ENCODE measurements at places on chromosomes 2 and 18. TPM values are rescaled to one million over a fixed set of nuclear protein-coding genes. Genes with fewer than 3 reads are reported as not detected.

Gene PIK3C3
- 33.3 TPM for total RNA-seq

Gene ANKRD30BL
- not detected for total RNA-seq

Gene CNGA3
- 2.2 TPM for total RNA-seq

Gene CLASP1
- 30.5 TPM for total RNA-seq

Gene LYPD1
- total RNA-seq, result not detected

Gene FBXO15
- not detected for total RNA-seq

Gene FAM228B
- 6.0 TPM for total RNA-seq

Gene LRRTM4
- total RNA-seq, result not detected

Gene SERPINB13
- total RNA-seq, result not detected

Gene EIF4E2
- total RNA-seq, result 39.6 TPM

DNA sequence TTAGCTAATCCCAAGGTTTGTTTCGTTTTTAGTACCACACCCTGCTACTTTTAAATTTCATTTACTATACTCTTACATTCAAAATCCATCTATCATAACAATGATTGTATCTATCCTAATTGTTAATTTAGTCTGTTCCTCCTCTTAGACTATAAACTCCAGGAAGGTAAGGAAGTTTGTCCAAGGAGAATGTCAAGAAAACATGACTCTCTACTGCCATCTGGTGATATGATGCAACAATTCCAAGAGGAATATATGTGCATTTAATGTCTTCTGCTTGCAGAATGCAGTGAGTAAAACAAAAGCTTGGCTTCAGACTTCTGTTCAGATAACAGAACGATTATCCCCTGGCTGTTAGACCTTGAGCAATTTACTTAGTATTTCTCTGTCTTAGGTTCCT lies 1267.1 kb downstream of the LRP1B start:
- no peak for DNase-seq

- no peak for DNase-seq
Measured at GRCh38 chr2:202090530-202090929, 17.5 kb downstream of the KIAA2012 start.

DNA sequence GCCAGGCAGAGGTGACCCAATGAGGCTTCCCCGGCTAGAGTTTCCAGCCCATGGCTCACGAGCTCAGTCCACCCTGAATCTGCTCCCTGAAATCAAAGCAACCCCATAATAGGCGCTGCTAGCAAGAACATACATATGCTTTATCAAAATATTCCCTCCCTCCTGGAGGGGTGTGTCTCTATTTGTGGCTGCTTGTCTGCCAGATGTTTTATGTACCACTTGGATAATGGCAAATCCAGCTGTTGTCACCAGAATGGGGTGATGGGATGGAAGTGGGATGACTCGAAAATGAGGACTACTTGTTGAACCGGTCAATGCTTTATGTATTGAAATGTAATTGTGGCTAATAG lies 152.0 kb downstream of the GALNT14 start:
- no peak for DNase-seq

DNA sequence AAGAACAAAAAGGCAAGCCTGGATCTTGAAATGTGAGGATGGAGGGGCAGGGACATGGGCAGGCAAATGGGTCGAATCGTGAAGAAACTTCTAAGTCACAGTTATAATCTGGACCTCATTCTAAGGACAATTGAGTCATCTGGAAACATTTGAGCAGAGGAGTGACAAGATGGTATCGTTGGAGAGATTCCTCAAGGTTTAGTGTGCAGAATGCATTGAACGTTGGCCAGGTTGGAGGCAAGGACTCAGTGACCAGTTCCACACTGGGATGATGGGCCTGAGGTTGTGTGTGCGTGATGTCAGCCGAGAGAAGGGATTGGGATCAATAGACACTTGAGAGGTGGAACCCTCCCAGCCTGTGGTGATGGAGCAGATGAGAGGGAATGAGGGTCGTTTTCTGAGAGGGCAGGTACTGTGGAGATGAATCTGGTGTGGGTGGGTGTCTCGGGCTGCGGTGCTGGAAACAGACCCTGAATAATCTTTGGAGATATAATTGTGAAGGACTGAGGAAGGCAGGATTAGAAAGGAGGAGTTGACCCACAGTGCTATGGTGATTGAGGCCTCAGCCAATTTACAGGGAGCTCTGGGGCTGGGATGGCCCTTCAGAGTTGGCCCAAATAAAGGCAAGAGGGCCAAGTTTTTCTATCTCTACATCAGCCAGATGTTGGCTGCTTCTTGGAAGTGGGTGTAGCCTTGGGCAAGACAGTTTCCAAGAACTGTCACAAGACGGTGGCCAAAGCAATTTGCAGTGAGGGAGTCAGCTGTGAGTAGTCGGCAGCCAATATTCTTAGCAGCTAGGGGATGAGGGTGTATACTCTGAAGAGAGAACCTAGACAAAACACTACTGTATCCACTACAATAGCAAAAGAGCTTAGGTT lies 5.8 kb upstream of the ZNF532 start:
- no peak for DNase-seq

DNA sequence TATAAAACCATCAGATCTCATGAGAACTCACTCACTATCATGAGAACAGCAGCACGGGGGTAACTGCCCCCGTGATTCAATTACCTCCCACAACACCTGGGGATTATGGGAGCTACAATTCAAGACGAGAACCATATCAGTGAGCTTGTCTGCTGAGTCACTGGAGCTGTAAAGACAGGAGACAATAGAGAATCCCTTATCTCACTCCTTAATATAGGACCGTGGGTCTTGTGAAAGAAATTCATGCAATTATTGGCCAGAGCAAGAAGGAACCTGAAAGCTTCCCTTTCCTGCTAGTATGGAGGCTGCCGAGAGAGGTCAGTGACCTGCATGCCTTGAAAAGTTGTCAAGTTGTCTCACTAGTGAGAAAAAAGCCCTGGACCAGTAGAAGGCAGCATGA lies 9.5 kb upstream of the TNFAIP6 start:
- no peak for DNase-seq

- DNase-seq, result no peak
Measured at GRCh38 chr2:168220965-168221819, 26.2 kb downstream of the STK39 start.

DNA sequence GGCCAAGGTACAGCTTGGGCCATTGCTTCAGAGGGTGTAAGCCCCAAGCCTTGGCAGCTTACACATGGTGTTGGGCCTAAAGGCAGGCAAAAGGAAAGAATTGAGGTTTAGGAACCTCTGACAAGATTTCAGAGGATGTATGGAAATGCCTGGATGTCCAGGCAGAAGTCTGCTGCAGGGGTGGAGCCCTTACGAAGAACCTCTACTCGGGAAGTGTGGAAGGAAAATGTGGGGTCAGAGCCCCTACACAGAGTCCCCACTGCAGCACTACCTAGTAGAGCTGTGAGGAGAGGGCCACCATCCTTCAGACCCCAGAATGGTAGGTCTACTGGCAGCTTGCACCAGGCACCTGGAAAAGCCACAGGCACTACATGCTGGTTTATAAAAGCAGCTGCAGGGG lies 124.2 kb downstream of the RPIA start:
- DNase-seq, result no peak

GRCh38 chr2:135744760-135745314 lies 3.2 kb downstream of the UBXN4 start:
- DNase-seq, result no peak

- DNase-seq, result no peak
Measured at GRCh38 chr2:168097431-168097830, 150.0 kb downstream of the STK39 start.

- no peak for DNase-seq
Measured at GRCh38 chr2:181126311-181126868, 146.0 kb downstream of the UBE2E3 start.

DNA sequence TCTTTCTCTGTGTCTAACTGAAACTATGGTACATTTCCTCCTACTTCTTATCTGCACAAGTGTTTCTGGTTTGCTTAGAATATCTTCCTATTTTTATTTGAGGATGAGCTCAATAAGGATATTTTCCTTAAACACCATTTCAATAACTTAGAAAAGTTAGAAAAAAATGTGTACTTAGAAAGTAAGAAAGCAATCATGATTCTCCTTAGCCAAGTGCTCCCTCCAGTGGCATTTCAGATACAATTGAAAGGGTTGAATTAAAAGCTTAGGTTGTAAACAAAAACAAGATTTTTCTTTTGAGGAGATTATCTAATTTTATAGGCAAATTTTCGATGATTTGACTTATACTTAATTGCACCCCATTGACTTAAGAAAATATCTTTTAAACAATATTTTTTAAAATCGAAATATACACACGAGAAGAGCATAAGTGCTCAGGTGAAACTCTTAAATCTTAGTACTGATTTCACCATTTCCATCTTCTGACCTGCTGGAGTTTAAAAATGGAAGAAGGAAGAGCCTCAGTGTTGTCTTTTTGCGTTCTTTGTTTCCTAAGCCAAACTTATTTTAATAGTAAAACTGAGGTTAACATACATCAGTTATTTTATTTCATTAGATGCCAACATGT lies 26.9 kb downstream of the C18orf63 start:
- DNase-seq, result peak; percentile 52

- no peak for DNase-seq
Measured at GRCh38 chr2:205775097-205775877, 93.0 kb downstream of the NRP2 start.

DNA sequence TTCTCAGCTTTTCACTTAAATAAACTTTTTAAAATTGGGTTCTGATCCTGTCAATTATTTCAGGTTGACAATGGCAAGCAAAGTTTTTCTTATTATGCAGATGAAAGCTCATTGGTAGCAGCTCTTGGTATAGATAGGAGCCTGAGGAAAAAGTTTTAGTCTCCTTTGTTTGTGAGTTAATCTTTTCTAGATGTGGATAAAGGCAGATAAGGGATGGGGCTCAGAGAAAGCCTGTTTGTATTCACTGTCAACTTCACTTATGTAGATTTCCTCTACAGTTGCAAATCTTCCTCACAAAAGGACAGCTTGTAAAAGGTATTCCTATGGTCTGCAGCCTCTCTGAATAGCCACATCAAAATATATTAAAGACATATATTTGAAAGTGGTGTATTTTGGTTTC lies 224.5 kb upstream of the SPOPL start:
- DNase-seq, result no peak

- DNase-seq, result no peak
Measured at GRCh38 chr2:74328074-74328473, 15.1 kb downstream of the SLC4A5 start.

GRCh38 chr2:187906021-187906420 lies 351.8 kb upstream of the TFPI start:
- DNase-seq, result no peak

DNA sequence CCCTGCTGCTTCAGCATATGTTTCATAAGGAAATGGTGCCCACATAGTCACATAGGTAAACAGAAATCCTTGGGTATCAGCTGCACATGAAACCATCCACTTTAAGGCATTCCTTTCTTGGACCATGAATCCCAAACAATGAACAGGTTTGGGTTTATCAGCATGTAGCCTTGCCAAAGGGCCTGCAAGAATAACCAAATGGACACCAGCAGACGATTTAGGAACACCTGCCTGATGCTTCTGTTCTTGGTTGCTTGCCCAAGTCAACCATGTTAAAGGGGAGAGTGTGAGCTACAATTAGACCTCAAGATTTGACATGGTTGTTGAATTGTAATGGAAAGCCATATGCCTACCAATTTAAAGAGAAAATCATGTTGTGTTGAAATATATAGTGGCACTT lies 1342.7 kb upstream of the PIK3C3 start:
- no peak for DNase-seq

DNA sequence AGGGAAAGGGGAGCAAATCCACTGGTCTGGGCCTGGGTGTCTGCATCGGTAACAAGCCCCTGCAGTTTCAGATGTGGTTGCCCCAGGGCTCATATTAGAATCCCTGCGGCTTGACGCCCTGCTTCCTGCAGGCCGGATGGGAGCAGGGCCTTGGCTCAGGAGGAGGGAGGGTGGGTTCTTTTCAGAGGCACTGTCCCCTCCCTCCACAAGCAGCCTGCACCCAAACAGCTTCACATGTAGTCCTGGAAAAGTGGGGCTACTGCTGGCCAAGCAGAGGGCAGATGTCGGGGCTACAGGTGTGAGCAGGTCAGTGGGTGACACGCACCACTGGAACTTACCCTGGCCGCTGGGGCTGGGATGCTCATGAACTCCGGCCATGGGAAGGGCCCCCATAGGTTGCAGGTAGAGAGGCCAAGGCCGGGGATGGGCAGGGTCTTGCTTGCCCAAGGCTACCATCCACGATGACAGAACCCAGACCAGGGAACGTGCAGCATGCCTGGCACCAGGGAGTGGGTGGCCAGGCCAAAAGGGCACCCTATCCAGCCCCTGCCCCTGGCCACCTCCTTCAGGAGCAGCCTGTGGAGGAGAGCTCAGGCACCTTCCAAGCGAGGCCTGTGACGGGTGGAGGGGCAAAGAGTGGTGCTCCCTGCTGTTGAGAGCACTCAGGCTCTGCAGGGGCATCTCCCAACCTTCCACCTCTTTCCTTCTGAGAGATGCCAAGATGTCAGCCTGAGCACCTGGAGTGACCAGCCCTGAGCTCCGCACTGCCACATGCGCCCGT lies 16.8 kb downstream of the ARID5A start:
- no peak for DNase-seq

GRCh38 chr18:71388148-71388547 lies 1099.3 kb downstream of the SOCS6 start:
- DNase-seq, result no peak

DNA sequence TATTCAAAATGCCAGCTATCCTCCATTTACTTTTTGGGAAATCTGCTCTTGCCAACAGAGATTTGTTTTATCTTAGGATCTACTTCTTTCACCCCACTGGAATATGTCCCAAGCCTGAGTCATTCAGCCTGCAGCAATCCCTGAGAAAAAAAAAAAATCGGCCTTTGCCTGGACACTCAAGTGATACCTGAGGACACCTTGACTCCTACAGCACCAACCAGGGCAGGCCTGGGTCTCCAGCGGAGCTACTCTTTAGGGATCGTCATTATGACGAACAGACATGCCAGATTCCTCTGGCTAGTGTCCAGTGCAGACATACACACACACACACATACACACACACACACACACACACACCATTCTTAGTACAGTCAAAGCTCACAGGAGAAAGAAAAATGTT lies 2.2 kb upstream of the UGT1A6 start:
- DNase-seq, result no peak

- DNase-seq, result no peak
Measured at GRCh38 chr18:23740105-23740830, 51.0 kb downstream of the LAMA3 start.

DNA sequence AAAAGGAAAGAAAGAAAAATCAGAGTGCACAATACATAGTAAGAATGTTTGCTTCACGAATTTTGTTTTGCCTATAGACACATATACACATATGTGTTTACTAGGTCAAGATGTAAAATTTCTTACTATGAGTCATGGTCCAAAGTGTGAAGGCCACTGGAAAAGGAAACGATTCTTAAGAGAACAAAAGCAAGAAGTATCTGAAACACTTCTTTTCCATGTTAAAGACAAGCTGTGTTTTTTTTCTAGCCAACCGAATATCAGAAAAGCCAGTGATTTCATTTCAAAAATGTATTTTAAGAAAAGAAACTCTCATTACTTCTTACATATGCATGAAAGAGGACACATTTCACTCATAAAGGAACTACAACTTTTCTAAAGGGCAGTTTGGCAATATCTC lies 24.9 kb downstream of the PECR start:
- no peak for DNase-seq

DNA sequence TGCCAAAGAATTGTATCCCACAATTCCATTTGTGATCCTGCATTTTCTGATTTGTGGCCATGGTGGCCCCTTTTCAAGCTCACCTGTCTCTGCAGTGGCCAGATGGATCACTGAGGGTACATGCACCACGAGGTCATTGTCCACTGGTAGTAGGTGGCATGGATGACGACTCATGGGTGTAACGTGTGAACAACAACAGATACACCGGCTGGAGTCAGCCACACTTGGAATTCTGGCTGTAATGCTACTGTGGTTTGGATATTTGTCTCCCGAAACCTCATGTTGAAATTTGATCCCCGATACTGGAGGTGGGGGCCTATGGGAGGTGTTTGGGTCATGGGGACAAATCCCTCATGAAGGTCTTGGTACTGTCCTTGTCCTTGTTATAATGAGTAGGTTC lies 102.2 kb upstream of the TAF1B start:
- no peak for DNase-seq

Measured in Peyer's patch (tissue), 4 donors.